Neural crest cell (in vitro differentiated cells): ENCODE measurements at places on chromosomes 5 and 9.

- DNase-seq: no peak
Measured at GRCh38 chr5:15014809-15015208, 143.2 kb upstream of the ANKH start.

DNA sequence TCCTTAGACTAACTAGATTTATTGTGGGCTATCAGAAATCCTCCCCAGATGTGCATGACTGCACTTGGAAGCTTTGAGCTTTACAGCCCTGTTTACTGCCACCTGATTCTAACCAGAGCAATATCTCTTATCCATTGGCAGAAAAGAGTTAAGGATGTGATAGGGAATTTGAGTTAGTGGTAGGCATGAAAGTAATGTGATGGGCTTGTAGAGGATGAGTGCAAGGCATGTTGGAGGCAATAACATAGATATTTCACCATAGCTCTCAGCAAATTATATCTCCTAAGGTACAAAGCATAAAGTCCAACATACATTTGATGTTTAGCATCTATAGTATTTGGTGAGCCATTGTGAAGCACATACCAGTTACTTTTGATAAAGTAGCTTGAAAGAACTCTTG is 103.8 kb downstream of the INVS start:
- no peak for DNase-seq

DNA sequence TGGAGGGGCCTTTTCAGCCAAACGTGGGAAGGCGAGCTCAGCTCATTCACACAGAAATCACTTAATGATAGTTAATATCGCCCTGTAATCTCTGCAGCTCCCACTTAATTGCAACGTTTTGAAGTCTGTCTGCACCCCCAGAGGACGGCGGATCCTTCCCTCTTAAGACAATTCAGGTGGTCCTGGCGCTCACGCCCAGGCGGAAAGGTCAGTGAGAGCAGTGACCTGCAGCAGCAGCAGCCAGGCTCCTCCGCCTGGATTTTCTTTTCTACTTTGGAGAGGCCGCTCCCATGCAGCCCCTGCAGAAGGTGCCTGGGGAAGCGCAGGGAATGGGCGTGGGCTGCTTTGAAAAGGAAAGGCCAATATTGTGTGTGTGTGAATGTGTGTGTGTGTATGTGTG is 400.9 kb upstream of the IRX1 start:
- no peak for DNase-seq

DNA sequence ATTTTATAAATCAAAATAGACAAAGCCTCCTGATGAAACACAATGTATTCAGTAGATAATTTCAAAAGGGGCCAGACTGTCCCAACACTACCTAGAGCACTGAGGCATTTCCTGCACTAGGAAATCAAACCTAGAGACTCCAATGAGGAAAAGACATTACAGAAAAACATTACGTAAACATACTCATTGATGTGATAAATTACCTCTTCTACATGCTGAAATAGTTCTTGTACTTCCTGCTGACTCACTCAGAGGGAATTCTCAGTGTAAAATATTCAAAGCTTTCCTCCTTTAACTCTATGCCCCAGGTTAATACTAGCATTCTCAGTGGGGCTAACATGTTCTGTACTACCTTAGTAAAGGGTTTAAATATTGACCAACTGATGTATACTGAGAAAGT is 178.0 kb downstream of the ESM1 start:
- no peak for DNase-seq

- no peak for DNase-seq
Measured at GRCh38 chr9:129934041-129934591, 98.9 kb downstream of the USP20 start.

DNA sequence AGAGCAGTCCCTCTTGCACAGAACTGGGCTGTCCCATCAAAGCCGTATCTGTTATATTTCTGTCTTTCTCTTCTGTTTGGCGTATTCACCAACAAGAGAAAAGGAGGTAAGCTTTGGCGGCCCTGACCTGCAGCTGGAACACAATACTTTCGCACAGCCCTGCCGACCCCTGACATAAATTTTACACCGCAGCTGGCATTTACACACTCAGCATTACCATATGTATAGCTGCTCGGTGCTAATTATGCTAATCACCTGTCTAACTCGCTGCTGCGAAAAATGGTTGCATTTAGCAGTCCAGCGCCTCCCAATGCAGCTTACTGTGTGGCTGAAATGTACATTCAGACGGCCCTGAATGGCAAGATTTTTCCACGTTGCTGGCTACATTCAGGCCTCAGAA is 20.8 kb downstream of the PTCH1 start:
- peak; percentile 34 for DNase-seq
